Ovary (tissue), 10 donors: ENCODE measurements at places on chromosomes 11 and 22.

DNA sequence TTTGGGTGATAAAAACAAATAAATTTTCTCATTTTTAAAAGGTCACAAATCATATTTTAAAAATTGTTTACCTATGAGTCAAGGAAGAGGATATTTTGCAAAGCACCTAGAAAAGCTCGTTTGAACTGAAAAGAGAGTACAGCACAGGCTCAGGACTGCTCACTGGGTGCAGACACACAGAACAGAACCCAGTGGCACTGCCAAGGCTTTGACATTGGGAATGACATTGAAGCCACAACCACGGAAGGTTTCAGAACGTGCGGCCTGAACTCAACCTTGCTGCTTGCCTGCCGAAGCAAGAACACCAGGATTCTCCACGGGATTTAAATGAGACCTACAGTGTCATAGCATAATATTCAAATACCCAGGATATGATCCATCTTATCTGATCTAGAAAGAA lies 597.1 kb upstream of the B3GAT1 start:
- DNase-seq, result no peak
- H3K27ac ChIP-seq, result no peak overlapping the region
- no peaks in the 10 kb centered on the region for H3K4me1 ChIP-seq
- no peaks in the 10 kb centered on the region for H3K27me3 ChIP-seq

DNA sequence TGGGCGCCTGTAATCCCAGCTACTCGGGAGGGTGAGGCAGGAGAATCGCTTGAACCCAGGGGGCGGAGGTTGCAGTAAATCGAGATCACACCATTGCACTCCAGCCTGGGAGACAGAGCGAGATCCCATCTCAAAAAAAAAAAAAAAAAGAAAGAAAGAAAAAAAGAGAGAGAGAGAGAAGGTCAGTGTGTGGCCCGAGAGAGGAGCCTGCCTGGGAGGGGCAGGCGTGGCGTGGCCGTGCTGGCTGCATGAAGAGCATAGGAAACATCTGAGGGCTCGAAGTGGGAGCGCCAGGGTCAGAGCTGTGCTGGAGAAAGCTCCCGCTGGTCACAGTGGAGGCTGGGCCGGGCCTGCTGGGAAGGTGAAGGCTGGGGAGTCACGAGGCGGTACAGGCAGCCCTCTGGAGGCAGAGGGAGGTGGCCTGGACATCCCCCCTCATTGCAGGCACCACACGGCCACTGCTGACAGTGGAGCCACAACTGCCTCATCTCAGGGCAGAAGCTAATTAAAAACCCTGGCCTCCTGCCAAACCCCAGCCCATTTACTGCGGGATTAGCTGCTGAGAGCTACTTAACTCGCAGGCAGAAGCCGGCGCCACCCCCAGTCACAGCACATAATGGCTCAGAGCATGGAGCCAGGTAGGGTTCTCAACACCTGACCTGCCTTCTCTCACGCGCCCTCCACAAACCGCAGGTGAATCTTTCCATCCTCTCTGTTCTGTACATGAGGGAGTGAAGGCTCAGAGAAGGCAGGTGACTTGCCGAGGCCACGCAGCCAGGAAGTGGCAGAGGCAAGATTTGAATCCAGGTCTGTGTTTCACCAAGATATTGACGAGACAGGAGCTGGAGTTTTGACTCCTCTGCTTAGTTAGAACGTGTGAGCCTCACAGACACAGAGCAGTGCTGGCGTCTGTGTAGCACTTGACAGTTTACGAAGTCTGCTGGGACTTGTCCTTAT lies 32.6 kb downstream of the NFAM1 start:
- H3K4me3 ChIP-seq, result no peak overlapping the region
- H3K27me3 ChIP-seq, result no peaks in the 10 kb centered on the region
- H3K4me1 ChIP-seq, result no peaks in the 10 kb centered on the region
- H3K27ac ChIP-seq, result no peak overlapping the region
- DNase-seq, result peak; percentile 40

GRCh38 chr11:66068154-66068821 lies 1.8 kb upstream of the PACS1 start:
- peak overlapping the region; percentile 86 for H3K27ac ChIP-seq
- no peaks in the 10 kb centered on the region for H3K27me3 ChIP-seq
- peak; percentile 77 for DNase-seq

DNA sequence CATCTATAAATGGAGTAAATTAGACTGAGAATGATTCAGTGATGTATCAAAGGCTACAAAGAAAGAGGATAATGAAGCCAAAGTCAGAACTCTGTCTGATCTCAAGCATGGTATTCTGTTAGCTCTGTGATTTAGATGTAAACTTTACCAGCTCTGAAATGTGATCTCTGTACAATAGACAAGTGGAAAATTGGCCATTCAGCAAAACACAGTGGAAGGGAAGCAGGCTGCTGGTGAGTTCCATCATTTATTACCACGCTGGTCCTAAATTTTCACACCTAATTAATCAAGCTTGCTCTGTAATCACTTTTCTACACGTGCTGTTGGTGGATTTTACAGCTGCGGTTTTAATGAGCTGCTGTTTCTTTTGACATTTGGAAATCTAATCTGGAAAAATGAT lies 145.1 kb upstream of the OPCML start:
- no peak overlapping the region for H3K4me3 ChIP-seq
- no peaks in the 10 kb centered on the region for H3K4me1 ChIP-seq
- no peaks in the 10 kb centered on the region for H3K36me3 ChIP-seq
- H3K27me3 ChIP-seq, result no peaks in the 10 kb centered on the region
- no peak for DNase-seq

DNA sequence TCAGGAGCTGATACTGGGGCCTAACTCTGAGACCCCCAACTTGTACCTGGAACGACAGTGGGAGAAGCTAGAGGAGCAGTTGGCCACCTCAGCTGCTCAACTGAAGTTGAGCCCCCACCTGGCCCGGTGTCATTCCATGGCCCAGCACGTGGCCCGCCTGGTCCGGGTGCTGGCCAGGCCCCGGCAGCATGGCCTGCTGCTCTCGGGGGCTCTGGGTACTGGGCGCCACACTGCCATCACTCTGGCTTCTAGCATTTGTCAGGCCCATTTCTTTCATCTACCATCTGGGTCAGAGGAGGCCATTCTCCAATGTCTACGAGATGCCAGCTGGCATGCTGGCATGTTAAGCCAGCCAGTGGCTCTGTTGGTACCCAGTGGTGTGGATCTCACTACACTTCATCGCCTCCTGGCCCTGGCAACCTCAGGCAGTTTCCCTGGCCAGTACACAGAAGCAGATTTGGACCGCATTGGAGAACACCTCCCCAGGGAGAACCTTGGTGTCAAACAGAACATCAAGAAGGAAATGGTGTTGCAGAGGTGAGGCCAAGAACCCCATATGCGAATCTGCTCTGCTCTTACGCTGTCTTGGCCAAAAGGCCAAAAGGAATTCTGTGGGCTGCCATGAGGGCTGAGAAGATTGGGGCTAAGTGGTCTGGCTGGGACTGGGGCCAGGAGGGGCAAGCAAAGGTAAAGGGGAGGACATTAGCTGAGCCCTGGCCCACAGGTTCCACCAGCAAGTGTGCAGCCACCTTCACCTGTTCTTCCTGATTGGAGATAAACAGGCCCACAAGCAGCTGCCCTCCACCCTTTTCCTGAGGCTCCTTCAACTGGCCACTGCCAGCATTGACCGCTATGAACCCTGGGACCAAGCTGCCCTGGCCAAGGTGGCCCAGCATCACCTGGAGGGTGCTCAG lies 45.4 kb downstream of the RRP8 start:
- no peaks in the 10 kb centered on the region for H3K27me3 ChIP-seq
- H3K4me3 ChIP-seq, result no peak overlapping the region
- DNase-seq, result no peak
- H3K36me3 ChIP-seq, result no peaks in the 10 kb centered on the region
- H3K27ac ChIP-seq, result no peak overlapping the region
- H3K4me1 ChIP-seq, result no peaks in the 10 kb centered on the region

GRCh38 chr11:84819128-84819527 lies 808.0 kb downstream of the DLG2 start:
- DNase-seq, result no peak
- no peaks in the 10 kb centered on the region for H3K27me3 ChIP-seq
- H3K4me1 ChIP-seq, result no peaks in the 10 kb centered on the region
- H3K4me3 ChIP-seq, result no peak overlapping the region
- no peak overlapping the region for H3K27ac ChIP-seq

GRCh38 chr11:69297787-69298266 lies 3.9 kb downstream of the MYEOV start:
- H3K27ac ChIP-seq, result no peak overlapping the region
- DNase-seq, result no peak
- H3K36me3 ChIP-seq, result no peaks in the 10 kb centered on the region
- no peak overlapping the region for H3K4me3 ChIP-seq
- H3K27me3 ChIP-seq, result no peaks in the 10 kb centered on the region

GRCh38 chr11:112425121-112425520 lies 164.5 kb upstream of the PLET1 start:
- H3K27me3 ChIP-seq, result no peaks in the 10 kb centered on the region
- H3K36me3 ChIP-seq, result no peaks in the 10 kb centered on the region
- no peak for DNase-seq
- no peak overlapping the region for H3K27ac ChIP-seq
- no peak overlapping the region for H3K4me3 ChIP-seq
